AG09309 (cell line): ENCODE measurements at places on chromosomes 6 and 20.

DNA sequence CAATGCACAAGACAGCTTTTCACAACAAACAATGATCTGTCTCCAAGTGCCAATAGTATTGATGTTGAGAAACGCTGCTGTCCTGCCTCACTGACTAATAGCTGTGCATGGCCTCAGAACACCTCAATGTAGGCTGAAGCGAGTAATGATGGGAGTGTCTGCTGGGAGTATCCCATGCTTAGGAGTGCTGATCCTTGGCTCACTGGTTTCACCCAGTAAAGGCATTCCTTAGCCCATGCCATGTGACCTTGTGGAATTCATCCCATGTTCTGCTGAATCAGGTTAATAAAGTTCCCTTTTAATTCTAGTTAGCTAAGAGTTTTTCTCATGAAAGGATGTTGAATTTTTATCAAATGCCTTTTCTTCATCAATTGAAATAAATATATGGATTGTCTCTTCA, 3.8 kb upstream of the WFDC12 start:
- DNase-seq = no peak

DNA sequence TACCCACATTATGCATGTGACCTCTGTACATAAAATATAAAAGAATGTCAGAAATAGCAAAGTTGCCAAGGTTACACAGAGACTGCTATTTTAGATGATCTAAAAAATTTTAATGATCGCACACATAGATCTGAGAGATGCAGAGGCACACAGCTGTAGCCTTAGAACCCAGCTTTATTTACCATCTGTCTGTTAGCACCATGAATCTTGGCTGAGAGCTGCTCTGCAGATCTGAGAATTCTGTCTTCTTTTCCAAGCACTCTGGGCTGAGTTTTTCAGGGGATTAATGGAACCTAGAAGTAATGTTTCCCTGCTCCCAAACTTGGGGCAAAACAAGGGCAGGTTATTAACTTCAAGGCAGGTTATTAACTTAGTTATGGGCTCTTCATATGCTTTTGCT, 248.7 kb upstream of the JAG1 start:
- DNase-seq = no peak

DNA sequence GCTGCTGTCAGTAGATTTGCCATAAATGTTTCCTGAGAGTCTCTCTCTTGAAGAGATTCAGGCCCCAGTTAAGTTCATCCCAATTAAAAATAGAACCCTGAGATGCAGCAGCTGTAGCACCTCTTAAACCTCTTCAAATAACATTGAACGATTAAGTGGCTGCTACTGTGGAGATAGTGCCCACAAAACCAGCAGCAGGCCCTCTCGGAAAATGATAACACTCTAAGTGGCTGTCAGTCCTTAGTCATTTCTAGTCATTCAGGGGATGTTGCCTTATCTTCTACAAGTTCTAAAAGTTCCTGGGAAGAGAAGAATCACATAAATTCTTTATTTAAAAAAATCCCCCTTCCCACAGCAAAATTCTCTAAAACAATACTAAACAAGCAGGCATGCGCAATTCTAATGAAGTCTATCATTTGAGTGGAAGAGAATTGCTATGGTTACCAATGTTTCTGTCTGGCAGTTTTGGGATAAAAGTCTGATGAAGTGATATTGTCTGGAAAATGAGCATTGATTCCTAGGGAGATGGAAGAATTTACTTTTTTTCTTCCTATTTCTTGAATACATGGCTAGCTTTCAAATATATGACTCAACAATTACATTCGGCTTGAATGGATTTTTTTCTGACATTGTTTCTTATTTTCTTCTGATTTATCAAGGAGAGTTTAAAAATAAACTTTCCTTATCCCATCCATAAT, 131.9 kb downstream of the TRMT11 start:
- no peak for DNase-seq

DNA sequence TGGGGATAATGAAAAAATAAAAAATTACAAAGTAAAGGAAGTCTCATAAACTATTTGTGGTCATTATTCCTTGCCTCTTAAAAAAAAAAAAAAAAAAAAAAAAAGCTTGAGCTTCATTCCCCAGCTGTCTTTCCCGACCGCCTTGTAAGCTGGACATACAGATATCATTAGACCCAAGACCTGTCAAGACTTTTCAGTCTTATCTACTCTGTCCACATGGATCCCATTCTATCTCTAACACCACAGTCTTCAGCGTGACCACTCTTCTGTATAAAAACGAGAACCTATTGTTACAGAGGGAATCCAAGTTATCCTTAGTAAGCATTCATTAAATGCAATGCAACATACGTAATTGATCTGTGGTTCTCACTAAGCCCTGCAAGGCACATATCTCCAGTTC, 423.5 kb downstream of the MEI4 start:
- DNase-seq = no peak

DNA sequence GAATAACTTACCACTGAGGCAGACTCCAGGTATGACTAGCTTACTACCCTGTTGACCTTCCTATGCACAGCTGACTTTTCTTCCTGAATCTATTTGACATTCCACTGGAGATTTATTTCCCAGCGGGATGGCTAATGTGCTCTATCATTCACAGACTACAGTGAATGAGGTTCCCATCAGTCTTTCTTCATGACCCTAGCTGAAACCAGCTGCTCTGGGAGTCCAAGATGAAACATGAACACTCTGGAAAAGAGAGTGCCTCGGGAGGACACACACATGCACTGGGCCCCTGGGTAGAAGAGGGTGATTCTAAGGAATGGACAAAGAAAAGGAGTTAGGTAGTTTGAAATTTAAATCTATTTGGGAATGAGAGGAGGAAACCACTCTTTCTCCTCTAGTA, 82.6 kb upstream of the DST start:
- DNase-seq = no peak

- no peak for DNase-seq
These were observed 9.2 kb downstream of the SLC35A1 start for GRCh38 chr6:87481931-87482330.

DNA sequence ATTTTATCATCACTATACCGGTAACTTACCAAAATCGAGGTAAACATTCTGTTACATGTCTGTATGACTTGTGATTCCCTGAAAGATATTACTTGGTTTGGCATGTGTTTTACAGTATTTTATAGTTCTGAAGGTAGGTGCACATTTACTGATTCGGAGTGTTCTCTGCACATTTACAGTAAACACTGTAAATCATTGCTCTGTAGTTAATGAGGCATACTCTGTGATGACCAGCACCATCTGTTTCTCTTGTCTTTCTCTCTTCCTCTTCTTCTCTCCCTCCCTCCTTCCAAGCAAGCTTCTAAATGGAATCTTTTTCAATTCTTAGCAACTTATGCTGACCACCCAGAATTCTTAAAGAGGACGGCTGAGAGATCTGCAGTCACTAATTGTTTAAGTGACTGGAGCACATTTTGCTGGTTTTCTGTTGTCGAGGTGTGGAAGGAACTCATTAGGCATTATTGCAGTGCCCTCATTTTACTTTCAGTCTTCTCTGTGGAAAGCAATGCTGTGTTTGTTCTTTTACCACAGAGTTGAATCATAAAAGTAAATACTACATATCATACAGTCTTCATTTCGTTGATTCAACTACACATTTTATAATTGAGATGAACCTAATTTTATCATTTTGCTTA, 126.5 kb downstream of the UTRN start:
- no peak for DNase-seq

DNA sequence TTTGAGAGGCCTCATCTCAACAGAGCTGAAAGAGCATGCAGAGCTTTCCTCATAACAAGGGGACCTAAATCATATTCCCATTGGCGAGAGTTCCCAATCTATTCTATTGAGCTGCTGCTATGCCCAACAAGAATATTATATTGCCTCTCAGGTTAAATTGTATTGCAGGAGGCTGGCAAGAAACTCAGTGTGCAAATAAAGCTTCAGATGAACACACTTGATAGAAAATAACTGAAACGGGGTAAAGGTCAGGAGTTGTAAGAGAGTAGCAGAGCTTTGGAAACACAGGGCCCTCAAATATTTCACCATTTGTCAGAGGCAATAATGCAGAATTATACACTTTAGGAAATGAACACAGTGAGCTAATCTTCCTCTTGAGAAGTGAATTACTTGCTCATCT, 364.3 kb upstream of the SPTLC3 start:
- no peak for DNase-seq

- no peak for DNase-seq
These were observed 7.7 kb downstream of the NRN1 start for GRCh38 chr6:5998711-5999687.

DNA sequence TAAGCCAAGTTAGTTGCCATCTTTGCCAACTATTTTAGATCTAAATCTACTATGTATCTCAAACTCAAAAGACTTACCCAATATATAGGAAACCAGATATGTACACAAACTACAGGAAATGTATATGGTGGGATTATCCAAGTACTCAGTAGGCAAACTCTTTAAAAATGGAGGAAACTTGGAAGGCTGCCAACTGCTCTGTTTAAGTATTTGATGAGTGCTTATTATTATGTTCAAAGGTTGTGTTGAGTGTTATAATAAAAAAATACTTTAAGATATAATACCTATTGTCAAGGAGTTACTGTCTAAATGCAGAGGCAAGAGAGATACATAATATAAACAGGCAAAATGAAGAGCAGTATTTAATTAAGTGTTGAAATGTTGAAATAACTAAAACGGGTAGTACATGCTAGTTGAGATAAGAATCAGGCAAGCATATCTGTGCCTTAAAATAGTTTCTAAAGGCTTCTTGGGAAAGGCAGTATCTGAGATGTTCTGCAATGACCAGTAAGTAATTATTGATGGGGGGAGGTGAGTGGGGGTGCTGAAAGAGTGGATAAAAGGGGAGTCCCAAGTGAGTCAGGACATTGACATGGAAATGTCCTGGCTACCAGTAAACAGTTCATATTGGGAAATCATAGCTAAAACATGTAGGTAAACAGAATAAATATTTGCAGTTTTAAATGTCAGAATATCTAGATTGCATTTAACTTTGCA, 6.5 kb upstream of the DST start:
- no peak for DNase-seq

DNA sequence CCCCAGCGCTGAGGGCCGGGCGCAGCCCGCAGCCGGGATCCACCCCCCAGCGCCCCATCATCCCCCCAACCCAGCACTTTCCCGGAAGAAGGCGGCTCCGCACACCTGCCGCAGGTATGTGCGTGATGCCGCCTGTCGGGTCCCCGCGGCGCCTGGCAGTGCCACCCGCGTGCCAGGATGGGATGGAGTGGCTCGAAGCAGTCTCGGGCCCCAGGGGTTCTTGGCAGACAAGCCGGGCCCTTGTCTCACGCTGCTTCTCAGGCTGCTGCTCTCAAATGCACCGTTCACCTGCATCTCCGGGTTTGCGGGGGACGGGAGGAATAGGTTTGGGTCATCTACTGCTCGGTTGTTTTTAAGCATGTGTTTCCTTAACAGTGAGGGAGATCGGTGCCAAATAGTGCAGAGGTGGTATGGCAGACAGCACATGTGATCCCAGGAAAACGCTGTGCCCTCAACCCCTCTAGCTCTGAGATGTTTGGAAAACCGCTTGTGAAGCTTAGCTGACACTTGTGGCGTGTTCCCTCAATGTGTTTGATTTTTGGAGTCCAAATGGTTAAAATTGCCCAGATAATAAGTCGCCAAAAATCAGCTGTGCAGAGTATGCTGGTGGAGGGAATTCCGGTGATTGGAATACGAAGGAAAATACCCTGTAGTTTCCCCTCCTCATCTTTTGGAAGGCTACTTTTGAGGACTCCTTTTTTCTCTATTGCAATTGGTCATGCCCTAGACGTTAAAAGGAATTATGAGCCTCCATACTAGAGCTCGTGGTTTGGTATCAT, 926 bp downstream of the MYLIP start:
- no peak for DNase-seq

GRCh38 chr6:32085759-32086459, 23.2 kb downstream of the TNXB start:
- DNase-seq = no peak

DNA sequence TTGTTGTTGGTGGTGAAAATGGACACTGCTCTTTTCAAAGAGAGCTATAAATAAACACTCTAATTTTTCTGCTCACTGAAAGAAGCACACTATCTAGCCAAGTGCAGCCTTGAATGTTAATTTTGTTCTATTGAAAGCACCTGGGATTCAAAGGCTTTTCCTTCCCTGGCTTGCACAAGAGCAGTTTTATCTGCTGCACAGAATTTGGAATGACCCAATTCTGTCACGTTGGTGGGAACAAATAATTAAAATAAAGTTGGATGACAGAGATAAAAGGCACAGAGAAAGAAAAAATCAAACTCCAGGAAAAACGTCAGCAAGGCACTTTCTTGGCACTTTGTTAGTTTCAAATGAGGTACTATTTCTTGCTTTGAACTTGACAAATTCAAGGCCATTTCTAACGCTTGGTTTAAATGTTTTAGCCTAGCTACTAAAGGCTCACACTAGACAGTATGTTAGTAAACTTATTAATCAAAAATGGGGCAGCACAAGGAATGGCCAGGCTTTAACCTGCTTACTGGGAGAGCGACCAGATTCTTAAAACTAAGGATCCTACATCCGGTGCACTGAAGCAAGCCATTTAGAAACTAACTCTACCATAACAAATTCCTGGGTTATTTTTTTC, 145.5 kb upstream of the ARG1 start:
- DNase-seq = no peak

GRCh38 chr6:31806470-31807272, at the start of gene LSM2:
TSS of gene LSM2 (minus strand) at chr6:31806966. CDS start at chr6:31806757, 209 bp downstream.
- DNase-seq = peak; percentile 90

- no peak for DNase-seq
These were observed 630.7 kb upstream of the MMS22L start for GRCh38 chr6:97913721-97914120.

DNA sequence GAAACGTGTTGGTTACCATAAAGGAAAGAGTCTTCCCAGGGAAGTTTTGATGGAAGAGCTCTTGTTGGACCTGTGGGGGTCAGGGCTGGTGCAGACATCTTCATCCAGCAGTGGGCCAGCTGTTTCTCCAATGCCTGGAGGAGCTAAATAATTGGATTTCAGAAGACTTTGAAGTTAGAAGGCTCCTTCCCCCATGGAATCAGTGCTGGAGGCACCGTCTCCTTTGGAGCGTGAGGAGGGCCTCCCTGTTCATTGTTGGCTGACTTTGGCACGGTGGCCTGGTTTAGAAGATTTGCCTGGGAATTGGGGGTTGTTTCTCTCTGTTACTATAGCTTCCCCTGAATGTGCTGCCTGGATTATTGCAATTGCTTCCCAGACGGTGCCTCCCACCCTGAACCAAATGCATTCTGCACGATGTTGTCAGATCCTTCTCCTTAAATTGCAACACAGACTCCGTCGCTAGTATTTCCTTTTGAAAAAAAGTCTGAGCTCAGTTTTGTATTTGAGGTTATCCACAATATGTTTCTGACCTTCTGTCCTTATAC, 27.7 kb upstream of the KCNG1 start:
- DNase-seq = no peak

- no peak for DNase-seq
These were observed 41.3 kb downstream of the PANK2 start for GRCh38 chr20:3930265-3931206.

GRCh38 chr20:15986690-15987089, 586.6 kb downstream of the KIF16B start:
- DNase-seq = no peak
